ENCODE measurements at places on chromosomes 6 and 20. TPM values are rescaled to one million over a fixed set of nuclear protein-coding genes. Genes with fewer than 3 reads are reported as not detected.

DNA sequence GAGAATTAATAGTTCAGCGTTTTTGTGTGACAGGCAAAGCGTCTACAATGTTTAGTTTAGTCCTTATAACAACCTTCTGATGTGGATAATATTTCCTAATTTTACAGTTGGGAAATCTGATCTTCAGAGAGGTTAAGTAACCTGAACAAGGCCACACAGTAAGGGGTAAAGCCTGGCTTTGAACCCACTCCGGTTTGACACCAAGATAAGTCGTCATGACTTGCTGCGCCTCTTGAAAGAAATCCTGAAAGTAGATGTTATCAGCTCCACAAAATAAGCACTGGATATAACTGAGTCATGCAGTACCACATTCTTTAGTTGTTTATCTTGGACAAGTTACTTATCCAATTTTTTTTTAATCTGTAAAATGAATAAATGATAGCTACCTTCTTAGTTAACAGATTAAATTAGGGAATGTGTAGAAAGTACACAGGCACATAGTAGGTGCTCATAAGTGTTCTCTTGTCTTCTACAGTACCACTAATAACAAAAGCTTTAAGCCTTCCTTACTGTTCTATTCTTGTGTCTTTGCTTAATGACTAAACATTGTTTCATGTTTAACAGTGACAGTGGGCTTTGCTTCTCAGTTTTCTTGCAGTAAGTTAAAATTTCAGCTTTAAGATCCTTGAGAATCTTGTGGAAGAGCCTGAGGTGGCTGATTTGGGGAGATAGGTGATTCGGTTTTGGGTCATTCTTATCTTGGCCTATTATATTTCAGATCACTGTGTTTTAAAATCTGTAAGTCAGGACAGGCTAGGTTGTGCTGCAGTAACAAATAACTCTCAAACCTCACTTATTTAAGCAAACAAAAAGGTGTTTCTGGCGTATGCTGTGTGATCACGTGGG lies 2.1 kb downstream of the HIVEP1 start:
- H3K4me1 ChIP-seq = peaks cover 16% of the 10 kb centered on the region
- H3K27ac ChIP-seq = no peak overlapping the region
- no peak for DNase-seq
- no peaks in the 10 kb centered on the region for H3K36me3 ChIP-seq

- no peak for DNase-seq
- H3K4me3 ChIP-seq = no peak overlapping the region
- H3K36me3 ChIP-seq = no peaks in the 10 kb centered on the region
- H3K27me3 ChIP-seq = no peaks in the 10 kb centered on the region
- H3K27ac ChIP-seq = no peak overlapping the region
These were observed 398.0 kb upstream of the PLCB4 start for GRCh38 chr20:8670893-8671215.

GRCh38 chr6:157541618-157542413 lies 160.8 kb downstream of the ZDHHC14 start:
- no peak overlapping the region for H3K27ac ChIP-seq
- H3K4me1 ChIP-seq = peaks cover 23% of the 10 kb centered on the region
- no peaks in the 10 kb centered on the region for H3K27me3 ChIP-seq
- H3K36me3 ChIP-seq = peaks cover 2% of the 10 kb centered on the region

DNA sequence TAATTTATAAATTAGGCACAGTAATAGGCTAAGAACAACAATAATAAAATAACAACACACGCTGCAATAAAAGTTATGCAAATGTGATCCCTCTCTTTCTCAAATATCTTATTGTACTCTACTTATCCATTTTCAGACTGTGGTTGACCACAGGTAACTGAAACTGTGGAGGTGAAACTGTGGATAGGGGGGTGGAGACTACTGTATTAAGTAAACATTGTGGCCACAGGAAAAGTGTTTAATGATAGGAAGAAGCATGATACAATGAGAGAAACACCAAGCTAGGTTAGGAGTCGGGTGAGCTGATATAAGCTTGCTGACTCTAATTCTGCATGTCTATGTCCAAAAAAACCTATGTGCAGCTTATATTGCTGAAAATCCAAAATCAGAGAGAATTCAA lies 23.0 kb downstream of the NHLRC1 start:
- H3K4me3 ChIP-seq = no peak overlapping the region
- H3K27me3 ChIP-seq = no peaks in the 10 kb centered on the region
- H3K27ac ChIP-seq = no peak overlapping the region
- no peaks in the 10 kb centered on the region for H3K36me3 ChIP-seq
- no peak for DNase-seq

The CNKSR3 gene
- total RNA-seq = 31.8 TPM

DNA sequence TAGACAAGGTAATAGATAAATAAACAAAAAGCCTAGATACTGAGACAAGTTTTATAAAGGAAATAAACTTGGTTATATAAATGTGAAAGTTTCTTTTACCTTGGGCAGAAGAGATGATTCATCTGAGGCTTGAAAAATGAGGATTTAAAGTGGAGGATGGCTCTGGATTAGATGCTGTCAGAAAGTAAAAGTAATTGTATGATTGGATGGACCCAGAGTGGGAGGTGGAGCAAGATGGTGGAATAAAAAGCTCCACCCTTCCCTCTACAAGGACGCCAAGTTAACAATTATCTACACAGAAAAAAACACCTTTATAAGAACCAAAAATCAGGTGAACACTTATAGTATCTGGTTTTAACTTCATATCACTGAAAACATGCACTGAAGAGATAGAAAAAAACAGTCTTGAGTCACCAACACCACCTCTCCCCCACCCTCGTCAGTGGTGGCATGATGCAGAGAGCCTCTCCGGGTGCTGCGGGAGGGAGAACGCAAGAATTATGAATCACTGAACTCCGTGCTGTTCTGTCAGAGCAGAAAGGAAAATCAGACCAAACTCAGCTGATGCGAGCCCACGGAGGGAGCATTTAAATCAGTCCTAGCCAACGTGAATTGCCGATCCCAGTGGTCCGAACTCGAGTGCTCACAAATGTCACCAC lies 84.7 kb upstream of the GJE1 start:
- no peaks in the 10 kb centered on the region for H3K4me1 ChIP-seq
- no peaks in the 10 kb centered on the region for H3K27me3 ChIP-seq
- H3K36me3 ChIP-seq = no peaks in the 10 kb centered on the region
- DNase-seq = no peak
- no peak overlapping the region for H3K27ac ChIP-seq

GRCh38 chr6:47655719-47656595 lies 42.4 kb upstream of the ADGRF4 start:
- DNase-seq = peak; percentile 71
- no peak overlapping the region for H3K4me3 ChIP-seq
- no peaks in the 10 kb centered on the region for H3K27me3 ChIP-seq

The SEMG1 gene
- not detected for total RNA-seq

The KCNS1 gene
- not detected for total RNA-seq

DNA sequence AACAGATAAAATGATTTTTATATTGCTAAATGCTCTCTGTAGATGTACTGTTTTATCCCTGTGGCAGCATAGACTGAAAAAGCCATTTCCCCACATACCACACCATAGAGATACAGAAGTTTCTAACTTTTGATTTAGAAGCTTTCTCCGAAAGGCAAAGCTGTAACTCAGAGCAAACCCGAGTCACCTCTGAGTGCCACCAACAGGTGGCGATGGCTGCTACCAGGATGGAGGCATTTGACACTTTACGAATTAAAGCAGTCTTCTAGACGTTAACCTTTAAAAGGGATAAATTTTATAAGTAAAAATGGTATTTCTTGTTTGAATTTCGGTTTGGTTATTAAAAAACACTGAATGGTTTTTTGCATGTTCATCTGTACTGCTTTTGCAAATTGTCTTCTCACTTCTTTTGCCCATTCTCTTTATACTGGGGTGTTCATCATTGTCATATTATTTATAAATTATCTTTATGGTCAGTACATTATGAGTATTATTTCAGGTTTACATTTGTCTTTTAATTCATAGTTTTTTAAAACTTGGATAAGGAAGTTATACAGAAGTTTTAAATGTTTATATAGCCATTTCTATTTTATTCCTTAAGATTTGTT lies 201.0 kb upstream of the CEP162 start:
- peak; percentile 46 for DNase-seq
- no peak overlapping the region for H3K4me3 ChIP-seq
- H3K4me1 ChIP-seq = no peaks in the 10 kb centered on the region
- H3K27me3 ChIP-seq = no peaks in the 10 kb centered on the region
- H3K27ac ChIP-seq = no peak overlapping the region

- no peaks in the 10 kb centered on the region for H3K27me3 ChIP-seq
- H3K27ac ChIP-seq = no peak overlapping the region
- no peak overlapping the region for H3K4me3 ChIP-seq
- no peak for DNase-seq
- H3K36me3 ChIP-seq = no peaks in the 10 kb centered on the region
These were observed 143.4 kb upstream of the RPS6KA2 start for GRCh38 chr6:166770216-166771116.

The CALHM4 gene
- total RNA-seq = 3.4 TPM

The TREML2 gene
- total RNA-seq = not detected

DNA sequence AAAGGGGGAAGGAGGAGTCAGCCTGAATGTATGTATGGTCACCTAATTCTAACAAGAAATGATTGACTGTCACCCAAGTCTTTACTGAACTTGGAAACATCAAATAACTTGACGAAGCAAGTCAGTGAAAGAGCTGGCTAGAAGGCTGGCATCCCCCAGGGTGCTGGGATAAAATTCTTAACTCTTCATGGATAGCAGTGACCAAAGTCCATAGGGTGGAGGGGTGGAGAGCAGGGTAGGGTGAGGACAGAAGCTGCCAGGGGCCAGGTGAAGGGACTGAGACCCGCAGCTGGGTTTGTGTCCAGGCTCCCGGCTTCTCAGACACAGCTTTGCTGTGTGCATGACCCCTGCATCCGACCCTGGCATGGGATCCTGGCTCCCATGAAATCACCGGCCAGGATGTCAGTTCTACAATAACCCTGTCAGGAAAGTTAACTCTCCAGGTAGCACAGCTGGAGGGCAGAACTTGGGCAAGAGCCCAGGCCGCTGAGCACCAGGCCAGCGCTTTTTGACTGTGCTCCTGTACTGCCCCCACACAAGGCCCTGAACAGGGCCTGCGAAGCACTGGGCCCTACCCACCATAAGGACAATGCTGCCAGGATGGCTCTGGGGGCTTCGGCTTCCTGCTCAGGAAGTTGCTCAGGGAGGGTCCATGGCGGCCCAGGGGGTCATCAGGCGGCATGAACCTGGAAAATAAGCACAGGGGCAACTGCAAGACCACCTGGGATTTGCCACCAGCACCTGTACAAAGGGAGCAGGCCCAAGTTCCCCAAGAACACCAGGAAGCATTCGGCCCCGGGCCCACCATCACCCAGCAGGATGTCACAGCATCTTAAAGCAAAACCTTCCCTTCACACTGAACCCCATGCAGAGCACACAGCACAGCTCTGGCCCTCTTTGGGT lies 32.5 kb downstream of the ZC3H12D start:
- DNase-seq = no peak
- H3K27me3 ChIP-seq = no peaks in the 10 kb centered on the region
- H3K27ac ChIP-seq = no peak overlapping the region
- H3K4me3 ChIP-seq = no peak overlapping the region

DNA sequence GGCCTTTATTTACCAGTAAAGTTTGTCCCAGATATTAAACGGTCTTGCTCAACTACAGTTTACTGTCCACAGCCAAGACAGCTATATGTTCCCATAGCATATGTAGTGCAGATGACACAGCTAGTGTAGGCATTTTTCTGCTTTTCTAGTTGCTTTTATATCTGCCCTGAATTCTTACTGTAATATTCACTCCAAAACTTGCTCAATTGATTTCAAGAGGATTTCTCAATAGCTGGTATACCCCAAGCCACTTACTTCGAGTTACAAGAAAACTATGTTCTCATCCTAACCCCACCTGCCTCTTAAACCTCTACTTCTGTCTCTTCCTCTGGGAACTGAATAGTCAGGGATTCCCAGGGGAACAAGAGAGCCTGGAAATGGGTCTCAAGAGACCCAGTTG lies 18.9 kb upstream of the ROS1 start:
- no peak for DNase-seq
- H3K4me1 ChIP-seq = peaks cover 7% of the 10 kb centered on the region
- no peaks in the 10 kb centered on the region for H3K36me3 ChIP-seq
- H3K27me3 ChIP-seq = no peaks in the 10 kb centered on the region

GRCh38 chr6:160428818-160429619 lies 80.8 kb downstream of the SLC22A3 start:
- no peak for DNase-seq
- no peak overlapping the region for H3K27ac ChIP-seq
- H3K36me3 ChIP-seq = no peaks in the 10 kb centered on the region
- no peaks in the 10 kb centered on the region for H3K4me1 ChIP-seq
- no peaks in the 10 kb centered on the region for H3K27me3 ChIP-seq

GRCh38 chr6:46377209-46377608 lies 114.0 kb downstream of the RCAN2 start:
- H3K27me3 ChIP-seq = no peaks in the 10 kb centered on the region
- H3K27ac ChIP-seq = no peak overlapping the region
- H3K4me1 ChIP-seq = no peaks in the 10 kb centered on the region
- H3K4me3 ChIP-seq = no peak overlapping the region
- no peak for DNase-seq
- no peaks in the 10 kb centered on the region for H3K36me3 ChIP-seq

- no peak for DNase-seq
- H3K27ac ChIP-seq = no peak overlapping the region
- no peak overlapping the region for H3K4me3 ChIP-seq
- no peaks in the 10 kb centered on the region for H3K27me3 ChIP-seq
- no peaks in the 10 kb centered on the region for H3K4me1 ChIP-seq
These were observed 49.8 kb upstream of the ADTRP start for GRCh38 chr6:11828262-11828870.

The EMILIN3 gene
- 0.51 TPM for total RNA-seq

- DNase-seq = no peak
- no peak overlapping the region for H3K4me3 ChIP-seq
- H3K36me3 ChIP-seq = no peaks in the 10 kb centered on the region
These were observed 62.1 kb downstream of the CEBPB start for GRCh38 chr20:50252701-50253100.

The GHRH gene
- not detected for total RNA-seq

- H3K27ac ChIP-seq = no peak overlapping the region
- no peak overlapping the region for H3K4me3 ChIP-seq
- no peaks in the 10 kb centered on the region for H3K27me3 ChIP-seq
- no peak for DNase-seq
- H3K36me3 ChIP-seq = no peaks in the 10 kb centered on the region
These were observed 86.7 kb downstream of the HMGCLL1 start for GRCh38 chr6:55492259-55492658.

DNA sequence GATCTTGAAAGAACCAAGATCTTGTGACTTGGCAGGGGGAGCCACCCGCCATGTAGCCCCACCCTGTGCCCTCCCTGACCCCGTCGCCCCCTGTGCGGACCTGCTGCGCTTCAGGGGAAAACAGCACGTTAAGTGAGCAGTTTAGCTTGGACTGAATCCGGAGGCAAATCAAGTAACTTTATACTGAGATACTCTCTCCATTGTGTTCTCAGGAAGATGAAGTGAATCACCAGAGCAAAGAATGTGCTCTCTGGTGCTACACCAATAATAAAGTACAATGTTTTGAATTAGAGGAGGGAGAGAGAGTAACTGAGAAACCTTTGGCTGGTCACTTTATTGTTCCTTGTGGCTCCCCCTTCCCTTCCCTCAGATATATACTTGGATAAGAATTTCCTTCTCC lies 83.4 kb downstream of the TXNDC5 start:
- H3K4me3 ChIP-seq = no peak overlapping the region
- no peaks in the 10 kb centered on the region for H3K27me3 ChIP-seq
- no peaks in the 10 kb centered on the region for H3K4me1 ChIP-seq
- no peaks in the 10 kb centered on the region for H3K36me3 ChIP-seq

Measured in Caco-2 (cell line).